ENCODE measurements at places on chromosomes 7 and 10. TPM values are rescaled to one million over a fixed set of nuclear protein-coding genes. Genes with fewer than 3 reads are reported as not detected.

The SLC16A9 gene
- total RNA-seq, result 0.57 TPM

The FAM180A gene
- 1.1 TPM for total RNA-seq

The SLC39A12 gene
- total RNA-seq, result 0.17 TPM

The FKBP6 gene
- total RNA-seq, result not detected

The PDK4 gene
- total RNA-seq, result 644 TPM

The ELMO1 gene
- 124 TPM for total RNA-seq

The TMEM176A gene
- 18.4 TPM for total RNA-seq

The PLCE1 gene
- 6.1 TPM for total RNA-seq

The FAM13C gene
- total RNA-seq, result 14.6 TPM

The GDF2 gene
- not detected for total RNA-seq

The GPR37 gene
- total RNA-seq, result 0.51 TPM

The HOGA1 gene
- total RNA-seq, result 8.5 TPM

The GNAT3 gene
- not detected for total RNA-seq

The ARPC1B gene
- 364 TPM for total RNA-seq

The TES gene
- total RNA-seq, result 24.7 TPM

The SPAG6 gene
- 0.34 TPM for total RNA-seq

The CASTOR2 gene
- total RNA-seq, result 10.2 TPM

The H2BK1 gene
- not detected for total RNA-seq

The PON1 gene
- 0.34 TPM for total RNA-seq

The SVIL gene
- 52.0 TPM for total RNA-seq

The HHEX gene
- 14.1 TPM for total RNA-seq

The TUBGCP2 gene
- total RNA-seq, result 41.5 TPM

The GNG11 gene
- total RNA-seq, result 30.8 TPM

The OPN4 gene
- total RNA-seq, result not detected

The HGF gene
- total RNA-seq, result 5.2 TPM

The CCDC146 gene
- 15.8 TPM for total RNA-seq

The FRMD4A gene
- 92.3 TPM for total RNA-seq

The UCN3 gene
- total RNA-seq, result not detected

The ST8SIA6 gene
- total RNA-seq, result 0.51 TPM

The EVX1 gene
- total RNA-seq, result not detected

The ATRNL1 gene
- total RNA-seq, result 0.34 TPM

The IKZF1 gene
- 21.1 TPM for total RNA-seq

The PRLHR gene
- not detected for total RNA-seq
